NCI-H1436 treated with DMSO at 0.1 percent for 48 hours (cell line): ENCODE measurements at places on chromosomes 7 and 10.

GRCh38 chr10:79308016-79308415 is 39.3 kb upstream of the PPIF start:
- no peak for DNase-seq

- DNase-seq: no peak
Measured at GRCh38 chr7:139893999-139894398, 64.9 kb downstream of the TBXAS1 start.

DNA sequence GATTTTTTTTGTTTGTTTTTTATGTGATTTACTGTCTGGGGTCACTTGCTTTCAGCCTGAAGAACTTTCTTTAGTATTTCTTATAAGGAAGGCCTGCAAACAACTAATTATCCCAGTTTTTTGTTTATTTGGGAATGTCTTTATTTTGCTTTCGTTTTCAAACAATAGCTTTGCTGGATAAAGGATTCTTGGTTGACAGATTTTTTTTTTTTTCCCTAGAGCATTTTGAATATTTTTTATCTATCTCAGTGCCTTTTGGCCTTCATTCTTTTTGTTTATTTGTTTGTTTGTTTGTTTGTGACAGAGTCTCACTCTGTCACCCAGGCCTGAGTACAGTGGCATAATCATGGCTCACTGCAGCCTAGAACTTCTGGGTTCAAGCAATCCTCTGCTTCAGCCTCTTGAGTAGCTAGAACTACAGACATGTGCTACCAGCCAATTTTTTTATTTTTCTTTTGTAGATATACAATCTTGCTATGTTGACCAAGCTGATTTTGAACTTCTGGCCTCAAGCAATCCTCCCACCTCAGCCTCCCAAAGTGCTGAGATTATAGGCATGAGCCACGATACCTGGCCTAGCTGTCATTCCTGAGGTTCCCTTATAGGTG is 46.3 kb upstream of the FZD9 start:
- no peak for DNase-seq

DNA sequence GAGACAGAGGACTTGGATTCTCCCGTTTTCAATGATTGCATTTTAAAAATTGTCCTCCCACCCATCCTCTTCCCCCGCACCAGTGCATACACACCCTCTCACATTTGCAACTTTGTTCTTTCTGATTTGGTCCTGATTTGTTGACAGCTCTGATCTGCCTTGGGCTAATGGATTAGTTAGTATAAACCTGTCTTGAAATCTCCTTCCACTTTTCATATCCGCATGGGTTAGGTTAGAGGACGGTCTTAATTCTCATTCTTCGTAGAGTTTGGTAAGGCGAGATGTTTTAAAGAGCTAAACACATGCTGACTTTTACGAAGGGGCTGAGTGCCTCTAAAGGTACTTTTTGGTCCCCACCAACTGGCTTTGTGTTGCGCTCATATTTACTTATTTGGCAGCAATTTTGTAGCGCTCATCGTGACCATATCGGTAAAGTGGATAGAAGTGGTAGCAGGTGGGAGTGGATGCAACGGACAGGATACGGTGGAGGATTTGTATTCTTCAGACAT is 1.1 kb downstream of the AHR start:
- no peak for DNase-seq

DNA sequence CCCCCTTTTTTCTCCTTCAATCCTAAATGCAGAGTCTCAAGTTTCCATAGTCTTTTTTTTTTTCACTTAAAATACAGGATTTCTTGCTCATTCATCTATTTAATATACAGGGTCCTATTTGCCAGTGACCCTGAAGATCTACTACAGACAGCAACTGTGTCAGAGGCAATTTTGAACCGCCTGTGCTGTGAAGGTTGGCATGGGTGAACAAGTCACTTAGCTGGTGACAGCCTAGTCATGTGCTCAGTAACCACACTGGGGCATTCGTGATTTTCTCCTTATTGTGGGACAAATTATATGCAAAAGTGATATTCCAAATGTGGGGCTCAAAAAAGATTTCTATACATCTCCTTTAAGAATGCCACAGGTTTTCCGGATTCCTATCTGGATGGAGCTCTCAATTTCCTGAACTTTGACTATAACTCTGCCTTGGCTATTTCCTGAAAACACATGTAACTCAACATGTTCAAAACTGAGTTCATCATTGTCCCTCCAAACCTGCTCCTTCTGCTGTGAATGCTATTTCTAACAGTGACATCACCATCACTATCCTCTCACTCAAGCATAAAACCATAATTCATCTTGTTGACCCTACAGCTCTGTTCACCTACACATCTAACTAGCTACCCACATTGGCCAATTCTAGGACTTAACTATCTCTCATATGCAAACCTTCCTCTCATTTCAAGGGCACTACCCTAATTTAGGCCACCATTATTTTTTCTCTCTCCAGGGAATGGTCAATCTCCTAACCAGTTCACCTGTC is 36.7 kb downstream of the CDK6 start:
- DNase-seq: no peak

- DNase-seq: no peak
Measured at GRCh38 chr10:131570716-131571307, 259.3 kb upstream of the TCERG1L start.

GRCh38 chr7:31775556-31775955 is 88.5 kb downstream of the PPP1R17 start:
- no peak for DNase-seq

GRCh38 chr10:75400163-75400770 is 1.3 kb downstream of the ZNF503 start:
- no peak for DNase-seq

- no peak for DNase-seq
Measured at GRCh38 chr10:86944031-86944419, 13.4 kb downstream of the MMRN2 start.

DNA sequence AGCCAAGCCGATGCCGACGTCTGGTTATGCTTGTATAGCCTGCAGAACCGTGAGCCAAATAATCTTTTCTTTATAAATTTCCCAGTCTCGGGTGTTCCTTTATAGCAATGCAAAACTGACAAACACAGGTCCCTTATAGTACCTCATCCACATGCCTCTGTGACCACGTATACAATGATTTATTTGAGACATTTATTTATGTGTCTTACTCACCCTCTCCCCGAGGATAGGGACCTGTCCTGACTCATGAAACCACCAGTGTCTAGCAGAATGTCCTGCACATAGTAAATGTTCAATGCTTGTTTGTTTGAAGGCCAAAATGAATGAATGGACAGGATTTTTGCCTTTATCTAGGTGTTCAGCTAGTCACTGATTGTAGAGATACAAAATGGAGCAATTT is 147.9 kb upstream of the FZD8 start:
- DNase-seq: no peak

GRCh38 chr7:13639396-13639795 is 350.1 kb downstream of the ETV1 start:
- DNase-seq: no peak

DNA sequence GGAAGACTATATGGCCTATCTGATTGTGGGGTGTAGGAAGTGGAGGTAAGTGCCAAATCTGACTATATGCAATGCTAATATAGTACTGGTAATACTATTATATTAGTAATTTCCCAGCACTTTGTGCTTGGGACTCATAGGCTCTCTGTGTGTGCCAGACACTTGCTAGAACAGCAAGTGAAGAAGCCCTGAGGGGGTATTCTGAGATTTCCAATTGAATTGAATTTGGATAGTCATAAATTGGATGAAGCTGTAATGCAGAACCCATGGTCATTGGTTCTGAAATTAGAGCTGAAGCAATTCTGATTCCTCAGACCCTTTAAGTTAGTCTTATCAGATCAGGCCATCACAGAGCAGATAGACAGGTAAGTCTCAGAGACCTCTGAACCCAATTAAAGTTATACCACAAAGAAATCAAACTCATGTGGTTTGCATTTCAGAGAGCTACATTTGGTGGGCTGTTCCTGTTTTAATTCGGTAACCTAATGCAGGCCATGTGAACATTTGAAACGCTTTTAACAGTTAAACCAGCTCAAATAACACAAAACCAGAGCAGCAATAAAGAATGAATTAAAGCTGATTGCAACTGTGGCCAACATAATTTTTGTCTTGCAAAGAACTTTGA is 179.5 kb downstream of the CREB5 start:
- no peak for DNase-seq

DNA sequence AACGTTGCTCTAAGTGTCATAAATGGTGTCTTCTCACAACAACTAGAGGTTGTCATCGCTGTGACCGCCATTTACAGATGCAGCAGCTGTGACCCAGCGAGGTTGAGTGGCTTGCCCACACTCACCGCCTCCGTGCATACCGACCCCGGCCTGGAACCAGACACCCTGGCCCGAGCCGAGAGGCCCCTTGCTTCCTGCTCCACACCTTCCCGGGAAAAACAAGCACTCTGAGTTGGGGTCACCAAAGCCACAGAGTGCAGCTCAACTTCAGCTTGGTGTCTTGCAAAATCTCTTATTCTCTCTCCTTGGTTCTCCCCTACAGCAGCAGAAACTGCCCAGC is 115.7 kb upstream of the PPP2R2D start:
- DNase-seq: no peak

DNA sequence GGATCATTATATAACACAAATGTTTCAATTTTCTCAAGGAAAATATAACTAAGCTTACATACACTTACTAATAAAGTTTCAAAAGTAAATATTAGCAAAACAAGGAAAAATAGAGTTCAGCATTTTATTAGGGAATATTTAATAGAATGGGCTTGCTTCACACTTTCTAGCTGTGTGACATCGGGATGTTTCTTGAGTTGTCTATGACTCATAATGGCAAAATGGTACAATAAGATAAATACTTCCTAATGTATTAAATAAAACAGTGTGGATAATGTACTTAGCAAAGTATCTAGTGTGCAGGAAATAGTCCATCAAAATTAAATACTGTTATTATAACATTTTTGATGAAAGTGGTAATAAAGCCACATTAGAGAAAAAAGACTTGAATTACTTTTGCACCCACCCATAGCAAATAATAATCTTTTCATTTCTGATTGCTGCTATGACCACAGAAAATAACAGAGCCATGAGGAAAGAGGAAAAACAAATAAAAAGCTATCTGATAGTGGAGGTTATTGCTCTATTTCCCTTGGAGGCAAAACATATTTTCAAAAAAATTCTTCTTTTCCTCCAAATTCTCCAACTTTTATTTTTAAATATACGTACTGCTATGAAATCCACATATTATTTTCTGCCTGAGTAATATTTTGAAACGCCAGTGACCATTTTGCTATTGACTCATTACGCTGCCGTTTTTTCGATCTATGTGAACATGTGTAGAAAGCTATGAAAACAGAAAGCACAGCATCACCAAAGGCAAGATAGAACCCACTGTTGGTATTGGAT is 272.9 kb upstream of the KLF6 start:
- DNase-seq: no peak

DNA sequence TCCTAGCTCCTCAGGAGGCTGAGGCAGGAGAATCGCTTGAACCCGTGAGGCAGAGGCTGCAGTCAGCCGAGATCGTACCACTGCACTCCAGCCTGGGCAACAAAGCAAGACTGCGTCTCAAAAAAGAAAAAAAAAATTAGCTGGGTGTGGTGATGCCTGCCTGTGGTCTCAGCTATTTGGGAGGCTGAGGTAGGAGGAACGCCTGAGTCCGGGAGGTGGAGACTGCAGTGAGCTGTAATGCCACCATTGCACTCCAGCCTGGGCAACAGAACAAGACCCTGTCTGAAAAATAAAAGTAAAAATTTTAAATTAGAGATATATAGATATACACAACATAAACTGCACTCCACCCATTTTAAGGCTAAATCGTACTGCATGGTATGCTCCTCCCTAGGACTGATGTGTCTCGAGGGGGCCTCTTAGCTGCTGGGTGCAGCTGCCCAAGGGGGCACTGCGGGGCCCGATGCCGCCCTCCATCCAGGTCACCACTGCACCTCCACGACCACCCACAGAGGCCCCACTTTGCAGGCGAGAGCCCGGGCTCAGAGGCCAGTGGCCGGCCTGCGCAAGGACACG is 40.9 kb upstream of the FOXK1 start:
- no peak for DNase-seq

GRCh38 chr7:93043385-93043985 is 74.3 kb downstream of the SAMD9 start:
- DNase-seq: no peak

DNA sequence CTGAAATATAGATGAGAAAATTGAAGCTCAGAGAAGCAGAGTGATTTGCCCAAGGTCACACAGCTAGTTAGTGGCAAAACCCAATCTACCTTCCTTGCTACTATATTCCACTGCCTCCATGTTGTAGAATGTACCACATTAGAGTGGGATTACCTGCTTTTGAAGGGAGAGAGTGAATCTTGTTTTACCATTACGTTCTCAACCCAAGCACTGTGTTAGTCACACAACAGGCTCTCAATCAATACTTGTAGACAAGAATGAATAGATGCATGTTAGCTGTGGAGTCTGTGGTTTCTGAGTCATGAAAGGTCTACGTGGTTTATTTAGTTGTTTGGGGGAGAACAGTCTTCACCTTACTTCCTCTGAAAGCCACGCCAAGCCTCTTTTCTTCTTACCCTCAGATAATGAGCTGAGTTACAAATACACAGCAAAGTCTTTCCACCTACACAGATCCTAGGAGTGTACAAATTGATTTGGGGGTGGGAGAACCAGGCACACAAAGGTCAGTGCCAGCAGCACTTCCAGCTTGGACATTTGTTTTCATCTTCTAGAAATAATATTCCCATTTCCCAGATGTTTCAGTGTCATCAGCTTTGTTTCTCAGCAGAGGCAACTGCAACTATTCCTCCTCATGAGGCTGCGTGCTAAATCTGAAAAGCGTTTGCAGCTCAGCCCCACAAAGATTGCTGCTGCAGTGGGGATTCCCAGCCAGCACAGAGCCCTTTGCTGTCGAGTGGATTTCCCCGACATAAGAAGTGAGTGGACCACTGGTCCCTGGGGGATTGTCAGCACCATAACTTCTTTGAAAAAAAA is 71.5 kb upstream of the ADO start:
- no peak for DNase-seq

GRCh38 chr10:78377356-78377755 is 343.7 kb downstream of the RPS24 start:
- DNase-seq: no peak

- DNase-seq: no peak
Measured at GRCh38 chr7:147605323-147605722, 985.2 kb upstream of the C7orf33 start.

DNA sequence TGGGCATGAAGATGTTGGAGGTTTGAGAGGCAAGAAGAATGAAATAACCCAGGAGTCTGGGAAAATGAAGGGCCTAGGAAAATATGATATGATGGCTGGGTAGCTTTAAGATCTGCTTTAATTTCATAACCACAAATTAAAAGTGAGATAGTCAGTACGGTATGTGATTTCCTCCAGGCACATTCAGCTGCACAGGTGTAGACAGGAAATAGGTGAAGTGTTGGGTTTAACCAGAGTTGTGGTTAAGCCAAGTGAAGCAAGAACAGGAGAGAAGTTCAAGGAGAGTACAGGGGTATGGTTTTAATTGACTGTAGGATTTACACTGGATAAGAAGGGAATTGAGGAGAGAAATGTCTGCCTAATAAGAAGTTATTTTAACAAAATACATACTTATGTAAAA is 2.6 kb downstream of the PNLIPRP3 start:
- DNase-seq: no peak

GRCh38 chr10:80462981-80463741 is 9.1 kb downstream of the TSPAN14 start:
- DNase-seq: no peak

- no peak for DNase-seq
Measured at GRCh38 chr7:115135146-115135545, 213.3 kb downstream of the MDFIC start.

GRCh38 chr10:70913893-70914240 is 25.5 kb upstream of the PCBD1 start:
- DNase-seq: no peak
